ENCODE measurements at places on chromosomes 7 and 10.

GRCh38 chr7:65925040-65925439 is 52.2 kb downstream of the VKORC1L1 start:
- DNase-seq = no peak

DNA sequence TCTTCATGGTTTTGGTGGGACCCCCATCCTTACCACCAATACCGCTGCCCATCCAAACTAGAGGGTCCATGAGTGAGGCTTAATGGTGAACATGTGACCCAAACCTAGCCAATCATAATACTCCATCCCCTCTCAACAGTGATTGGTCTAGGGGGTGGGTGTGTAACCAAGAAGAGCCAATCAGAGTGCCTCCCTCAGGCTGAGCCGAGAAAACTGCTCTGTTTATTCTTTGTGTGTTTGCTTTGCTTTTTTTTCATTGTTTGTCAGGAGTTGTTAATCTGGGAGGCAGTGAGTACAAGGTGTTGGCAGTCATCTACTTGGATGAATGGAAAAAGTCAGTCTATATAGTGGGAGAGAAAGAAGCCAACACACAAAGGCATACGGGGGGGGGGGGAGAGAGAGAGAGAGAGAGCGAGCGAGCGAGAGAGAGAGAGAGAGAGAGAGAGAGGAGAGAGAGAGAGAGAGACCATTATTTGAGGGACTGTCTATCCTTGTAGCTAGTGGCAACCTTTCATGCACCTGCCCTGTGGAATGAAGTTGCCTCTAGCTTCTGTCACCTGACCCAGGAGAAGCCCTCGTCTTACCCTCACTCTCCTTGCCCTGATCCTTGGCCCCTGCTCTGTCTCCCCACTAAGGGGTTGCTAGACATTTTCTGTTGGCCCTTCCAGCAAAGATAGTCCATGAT is 441.7 kb downstream of the TYW1 start:
- DNase-seq = no peak

- no peak for DNase-seq
Observed at GRCh38 chr7:13540429-13540828, 449.0 kb downstream of the ETV1 start.

GRCh38 chr7:5682551-5683279 is 98.7 kb downstream of the RNF216 start:
- no peak for DNase-seq

DNA sequence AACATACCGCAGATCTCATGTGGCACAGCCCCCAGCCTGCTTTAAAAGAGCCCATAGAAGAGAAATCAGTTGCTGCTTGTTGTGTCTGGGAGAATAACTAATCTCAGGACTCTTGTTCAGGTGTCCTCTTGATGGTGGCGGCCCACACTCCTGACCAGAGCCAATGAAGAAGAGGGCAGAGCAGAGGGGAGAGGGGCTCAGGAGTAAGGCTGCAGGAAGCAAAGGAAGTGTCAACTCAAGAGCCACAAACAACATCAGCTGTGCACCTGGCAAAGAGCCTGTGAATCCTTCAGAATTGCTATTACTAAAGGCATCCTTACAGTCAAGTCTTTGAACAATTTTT is 59.8 kb upstream of the PTN start:
- no peak for DNase-seq

- no peak for DNase-seq
Observed at GRCh38 chr10:80477813-80478212, 23.7 kb downstream of the TSPAN14 start.

- DNase-seq = peak; percentile 92
Observed at GRCh38 chr7:149497467-149498261, at the start of gene ZNF746. Gene ZNF746 (minus strand): TSS chr7:149497809. CDS start chr7:149497536, 273 bp downstream.

GRCh38 chr7:134619627-134620331 is 26.9 kb upstream of the BPGM start:
- no peak for DNase-seq

- no peak for DNase-seq
Observed at GRCh38 chr10:13629116-13629515, 42.4 kb downstream of the PRPF18 start.

GRCh38 chr7:65001291-65001814 is 5.1 kb downstream of the ERV3-1 start:
- DNase-seq = no peak

GRCh38 chr10:29146311-29147100 is 142.4 kb upstream of the LYZL1 start:
- no peak for DNase-seq

Measured in LoVo (cell line).